ENCODE measurements at places on chromosomes 16 and 17.

GRCh38 chr17:55962951-55963401 lies 190.3 kb upstream of the ANKFN1 start:
- no peak for DNase-seq
- no peak overlapping the region for H3K27ac ChIP-seq
- H3K27me3 ChIP-seq = peaks cover 8% of the 10 kb centered on the region
- H3K4me1 ChIP-seq = no peaks in the 10 kb centered on the region
- H3K36me3 ChIP-seq = no peaks in the 10 kb centered on the region

DNA sequence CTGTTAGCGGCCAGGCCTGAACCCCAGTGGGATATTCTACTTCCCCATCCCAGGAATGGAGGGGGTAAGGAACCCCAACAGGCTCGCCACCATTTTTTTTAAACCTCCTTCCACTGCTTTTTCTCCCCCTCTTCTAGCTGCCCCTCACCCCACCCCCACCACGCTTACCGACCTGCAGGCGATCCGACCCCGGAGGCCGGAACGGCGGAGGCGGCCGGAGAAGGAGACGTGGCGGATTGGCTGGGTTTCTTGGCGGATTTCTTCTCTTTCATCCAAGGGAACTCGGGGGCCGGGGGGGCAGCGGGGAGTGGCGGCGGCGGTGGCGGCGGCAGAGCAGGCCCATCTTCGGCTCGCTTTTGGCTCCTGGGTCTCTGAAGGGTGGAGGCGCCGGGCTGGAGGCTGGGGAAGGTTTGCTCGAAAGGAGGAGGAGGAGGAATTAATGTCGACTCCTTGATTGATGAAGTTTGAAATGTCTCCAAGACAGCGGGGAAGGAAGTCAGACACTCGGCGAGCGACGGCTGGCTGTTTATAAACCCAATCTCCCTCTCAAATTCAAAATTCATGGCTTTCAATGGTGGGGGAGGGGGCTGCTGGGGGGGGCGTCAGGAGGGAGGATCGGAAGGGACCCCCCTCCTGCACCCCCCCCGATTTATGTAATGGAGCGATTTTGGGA lies 424 bp downstream of the HOXB2 start:
- peak overlapping the region; percentile 97 for H3K27ac ChIP-seq
- DNase-seq = peak; percentile 63
- H3K4me3 ChIP-seq = peak overlapping the region; percentile 96
- H3K36me3 ChIP-seq = peaks cover 10% of the 10 kb centered on the region
- peaks cover 17% of the 10 kb centered on the region for H3K27me3 ChIP-seq
- H3K4me1 ChIP-seq = peaks cover 51% of the 10 kb centered on the region

- H3K27ac ChIP-seq = no peak overlapping the region
- DNase-seq = no peak
- H3K4me1 ChIP-seq = no peaks in the 10 kb centered on the region
- H3K4me3 ChIP-seq = no peak overlapping the region
Measured at GRCh38 chr16:56121156-56121500, 70.2 kb upstream of the GNAO1 start.

- H3K27me3 ChIP-seq = no peaks in the 10 kb centered on the region
- peaks cover 13% of the 10 kb centered on the region for H3K4me1 ChIP-seq
- DNase-seq = no peak
Measured at GRCh38 chr17:16449121-16449570, 33.8 kb downstream of the TRPV2 start.
